ENCODE measurements at places on chromosomes 12 and 14.

DNA sequence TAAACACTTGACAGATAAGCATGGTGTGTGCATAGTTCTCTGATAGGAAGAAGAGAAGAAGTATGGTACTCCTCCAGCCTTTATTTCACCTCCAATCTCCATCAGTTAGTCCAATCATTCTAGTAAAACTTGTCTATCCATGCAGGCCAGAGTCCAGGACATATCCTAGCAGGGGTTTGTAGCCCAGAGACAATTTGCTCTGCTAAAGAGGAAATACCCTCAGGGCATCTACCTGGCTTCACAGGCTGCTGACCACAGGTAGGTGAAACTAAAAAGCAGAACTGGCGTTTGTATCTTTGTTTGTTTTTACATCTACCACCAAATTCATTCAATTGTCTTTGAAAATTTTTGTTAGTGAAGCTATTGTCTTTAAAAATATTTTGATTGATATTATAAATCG lies 717.6 kb downstream of the FSCB start:
- no peak for DNase-seq

- no peak for DNase-seq
Observed at GRCh38 chr12:83122623-83122934, 435.9 kb downstream of the TMTC2 start.

- peak; percentile 38 for DNase-seq
Observed at GRCh38 chr14:25120261-25120660, 70.3 kb upstream of the STXBP6 start.

GRCh38 chr12:104651811-104652210 lies 195.1 kb downstream of the CHST11 start:
- no peak for DNase-seq

- no peak for DNase-seq
Observed at GRCh38 chr14:78498062-78498595, 328.0 kb downstream of the NRXN3 start.

DNA sequence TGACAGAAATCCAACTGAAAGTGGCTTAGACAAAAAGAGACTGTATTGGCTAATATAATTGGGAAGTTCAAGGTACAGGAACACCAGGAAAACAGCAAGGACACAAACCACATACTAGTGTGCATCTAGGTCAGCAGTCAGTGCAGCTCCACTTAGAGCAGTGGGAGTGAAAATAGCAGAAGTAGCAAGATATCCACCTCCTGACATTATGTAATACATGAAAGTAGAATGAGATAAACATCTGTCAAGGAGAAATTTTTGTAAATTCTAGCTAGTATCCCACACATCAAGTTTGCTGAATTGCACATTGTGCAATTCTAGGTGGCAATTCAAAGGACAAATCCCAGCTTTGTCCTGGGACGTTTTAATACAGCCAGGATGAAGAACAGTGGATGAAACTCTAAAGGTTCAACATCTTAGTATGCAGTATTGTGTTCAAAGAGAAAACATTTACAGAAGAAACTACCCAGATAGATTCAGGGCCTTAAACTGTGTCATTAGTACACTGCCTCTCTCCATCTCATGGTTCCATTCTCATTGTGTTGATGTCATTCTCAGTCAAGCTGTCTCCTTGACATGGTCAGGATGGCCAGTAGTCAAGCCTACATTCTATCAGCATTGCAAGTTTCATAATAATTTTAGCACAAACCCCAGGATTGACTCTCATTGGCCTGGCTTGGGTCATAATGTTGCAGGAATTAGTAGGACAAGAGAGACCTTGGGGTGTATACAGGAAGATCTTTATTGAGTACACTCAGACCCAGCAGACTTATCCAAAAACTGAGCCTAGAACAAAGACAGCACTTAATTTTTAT lies 56.8 kb downstream of the SDR9C7 start:
- no peak for DNase-seq

- DNase-seq: no peak
Observed at GRCh38 chr12:33988913-33989312, 33.4 kb upstream of the ALG10 start.

DNA sequence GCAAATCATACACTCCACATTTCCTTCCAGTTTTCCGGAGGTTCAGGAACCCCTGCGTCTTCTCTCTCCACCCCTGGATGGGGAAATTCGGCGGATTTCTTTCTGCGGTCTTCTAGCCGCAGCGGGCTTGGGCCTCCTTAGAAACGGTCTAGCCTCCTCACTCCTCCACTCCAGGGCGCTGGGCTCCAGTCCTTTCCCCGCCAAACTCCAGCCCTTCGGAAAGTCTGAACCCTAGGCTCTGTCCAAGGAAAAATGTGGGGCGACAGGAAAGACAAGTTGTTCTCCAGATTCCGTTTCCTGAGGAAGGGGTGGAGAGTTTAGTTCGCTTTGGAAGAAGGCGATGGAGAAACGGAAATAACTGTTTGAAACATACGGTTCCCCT lies 1.4 kb upstream of the HOXC10 start:
- DNase-seq: no peak

DNA sequence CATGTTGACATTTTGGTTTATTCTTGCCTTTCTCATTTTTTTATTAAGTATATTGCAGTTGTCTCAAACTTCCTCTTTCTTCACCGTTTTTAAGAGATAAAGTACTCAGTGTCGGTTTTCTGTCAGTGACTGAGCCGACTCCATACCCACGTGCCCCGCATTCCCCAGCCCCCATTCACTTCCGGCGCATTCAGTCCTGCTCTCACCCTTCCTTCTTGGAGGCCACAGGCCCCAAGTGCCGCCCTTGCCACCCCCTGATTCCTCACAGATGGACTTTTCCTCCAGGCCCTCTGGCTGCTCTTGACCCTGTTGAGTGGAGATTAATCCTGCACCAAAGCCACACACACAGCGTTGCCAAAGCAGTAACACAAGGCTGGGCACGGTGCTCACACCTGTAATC lies 19.1 kb upstream of the DNAH10 start:
- DNase-seq: no peak

DNA sequence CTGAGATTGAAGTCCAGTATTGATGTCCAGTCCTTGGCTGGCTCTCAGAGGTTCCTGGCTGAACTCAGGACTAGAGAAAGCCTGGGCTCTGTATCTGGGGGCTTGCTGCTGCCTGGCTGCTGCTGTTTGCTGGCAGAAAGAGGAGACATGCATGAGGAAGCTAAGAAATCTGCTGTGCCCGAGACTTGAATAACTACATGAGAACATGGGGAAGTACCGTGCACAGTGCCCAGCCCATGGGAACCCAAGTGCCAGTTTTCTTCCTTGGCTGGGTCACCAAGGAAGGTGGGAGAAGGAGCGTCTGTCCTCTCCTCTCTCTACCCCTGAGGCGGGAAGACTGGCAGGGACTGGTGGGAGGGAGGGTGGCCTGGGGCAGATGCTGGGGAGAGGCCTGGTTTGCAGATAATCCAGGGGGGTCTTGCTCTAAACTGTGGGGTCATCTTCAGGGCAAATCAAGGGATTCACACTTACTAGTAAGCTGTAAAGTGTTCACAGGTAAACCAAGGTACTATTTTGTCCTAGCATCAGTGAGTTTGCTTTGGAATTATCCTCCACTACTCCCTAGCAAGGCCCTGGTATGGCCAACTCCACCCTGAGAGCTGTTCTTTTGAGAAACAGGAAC lies 13.8 kb upstream of the ZFP36L1 start:
- DNase-seq: no peak

DNA sequence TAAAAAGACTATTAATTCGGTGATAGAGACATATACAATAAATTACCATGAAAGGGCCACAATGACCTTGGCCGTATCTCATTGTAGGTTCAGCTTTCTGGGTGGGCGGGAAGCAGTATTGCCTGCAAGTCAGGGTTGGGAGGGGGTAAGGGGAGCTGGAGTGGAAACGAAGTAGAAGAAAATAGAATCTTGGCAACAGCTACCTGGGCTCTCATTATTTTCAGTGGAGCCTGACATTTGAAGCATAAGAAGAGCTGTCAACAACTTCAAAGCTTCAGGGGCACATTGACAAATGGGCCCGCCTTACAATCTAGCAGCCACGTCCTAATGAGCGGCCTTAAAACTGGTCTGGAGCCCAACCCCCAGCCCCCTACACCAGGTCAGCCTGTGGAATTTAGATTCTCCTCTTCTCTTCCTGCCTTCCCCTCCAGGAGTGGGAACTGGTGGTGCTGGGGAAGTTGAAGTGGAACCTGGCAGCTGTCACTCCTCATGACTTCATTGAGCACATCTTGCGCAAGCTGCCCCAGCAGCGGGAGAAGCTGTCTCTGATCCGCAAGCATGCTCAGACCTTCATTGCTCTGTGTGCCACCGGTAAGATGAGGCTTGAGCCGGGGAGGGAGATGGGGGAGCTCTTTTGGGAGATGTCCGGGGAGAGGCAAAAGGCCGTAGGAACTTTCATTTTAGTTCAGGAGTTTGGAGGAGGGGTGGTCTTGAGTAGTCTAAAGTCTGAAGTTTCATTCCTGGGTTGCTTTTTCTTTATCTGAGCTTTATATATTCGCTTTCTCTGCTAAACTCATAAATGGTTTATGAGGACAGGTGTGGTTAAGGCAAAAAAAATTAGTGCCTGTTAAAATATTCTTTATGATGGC lies 5.0 kb downstream of the CCND2 start:
- peak; percentile 80 for DNase-seq

DNA sequence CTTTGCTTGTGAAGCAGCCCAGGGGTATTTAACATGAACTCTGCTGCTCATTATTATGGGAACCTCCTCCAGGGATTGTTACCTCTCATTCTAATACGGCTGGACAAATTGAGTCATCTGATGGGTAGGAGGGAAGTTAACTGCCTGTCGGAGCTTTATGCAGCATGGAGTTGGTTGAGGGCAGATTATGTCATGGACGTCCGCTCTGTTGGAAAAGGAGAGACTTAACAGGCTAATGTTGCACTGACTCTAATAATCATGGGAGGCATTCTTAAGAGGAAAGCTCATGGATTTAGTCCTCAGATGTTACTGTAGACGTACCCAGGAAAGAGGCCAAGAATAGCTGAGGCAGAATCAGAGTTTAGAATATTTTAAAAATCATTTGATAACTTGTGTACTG lies 9.9 kb downstream of the POP5 start:
- no peak for DNase-seq

- no peak for DNase-seq
Observed at GRCh38 chr12:79424109-79424721, 266.5 kb downstream of the PAWR start.

GRCh38 chr12:57242691-57243454 lies 8.1 kb downstream of the STAC3 start:
- DNase-seq: peak; percentile 62

DNA sequence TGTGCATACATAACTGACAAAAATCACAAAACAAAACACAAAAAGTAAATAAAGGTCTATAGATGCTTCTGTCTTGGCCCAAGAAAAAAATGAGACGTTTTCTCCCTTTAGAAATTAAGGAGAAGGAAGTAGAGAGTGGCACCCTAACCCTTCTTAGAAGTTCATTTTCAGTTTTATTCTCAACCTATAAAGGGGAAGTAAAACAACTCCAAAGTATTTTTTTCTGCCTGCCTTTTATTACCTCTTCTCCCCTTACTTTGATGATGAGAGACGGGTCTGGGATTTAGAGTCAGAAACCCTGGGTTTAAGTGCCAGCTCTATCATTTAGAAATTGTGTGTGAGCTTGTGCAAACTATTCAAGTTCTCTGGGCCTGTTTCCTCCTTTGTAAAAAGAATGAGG lies 2.8 kb downstream of the PRIM1 start:
- DNase-seq: no peak

GRCh38 chr14:56797569-56798446 lies 12.5 kb downstream of the OTX2 start:
- DNase-seq: no peak

- no peak for DNase-seq
Observed at GRCh38 chr12:105462831-105463230, 132.3 kb downstream of the C12orf75 start.

DNA sequence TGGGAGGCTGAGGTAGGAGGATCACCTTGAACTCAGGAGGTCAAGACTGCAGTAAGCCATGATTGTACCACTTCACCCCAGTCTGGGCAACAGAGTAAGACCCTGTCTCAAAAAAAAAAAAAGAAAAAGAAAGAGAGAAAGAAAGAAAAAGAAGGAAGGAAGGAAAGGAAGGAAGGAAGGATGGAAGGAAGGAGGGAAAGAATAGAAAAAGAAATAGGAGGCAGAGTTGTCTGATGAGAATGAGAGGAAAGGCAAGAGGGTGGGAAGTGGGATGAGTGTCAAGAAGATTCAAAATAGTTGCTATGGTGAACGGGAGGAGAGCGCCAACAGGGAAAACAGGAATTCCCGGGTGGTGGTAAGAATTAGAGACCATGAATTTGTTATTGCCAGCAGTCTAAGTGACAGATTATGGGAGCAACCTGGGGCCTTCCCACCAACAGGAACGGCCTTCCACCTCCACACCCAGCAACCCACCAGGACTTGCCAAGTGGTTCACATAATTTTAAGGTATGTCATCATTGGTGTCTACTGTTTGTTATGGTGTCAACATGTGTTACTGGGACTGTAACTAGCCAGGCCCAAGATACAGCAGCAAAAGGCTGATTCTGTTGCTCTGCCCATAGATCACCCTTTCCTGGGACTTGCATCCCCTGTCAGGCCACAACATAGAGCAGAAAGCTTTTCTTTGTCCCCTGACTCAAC lies 36.1 kb upstream of the C12orf76 start:
- DNase-seq: no peak

DNA sequence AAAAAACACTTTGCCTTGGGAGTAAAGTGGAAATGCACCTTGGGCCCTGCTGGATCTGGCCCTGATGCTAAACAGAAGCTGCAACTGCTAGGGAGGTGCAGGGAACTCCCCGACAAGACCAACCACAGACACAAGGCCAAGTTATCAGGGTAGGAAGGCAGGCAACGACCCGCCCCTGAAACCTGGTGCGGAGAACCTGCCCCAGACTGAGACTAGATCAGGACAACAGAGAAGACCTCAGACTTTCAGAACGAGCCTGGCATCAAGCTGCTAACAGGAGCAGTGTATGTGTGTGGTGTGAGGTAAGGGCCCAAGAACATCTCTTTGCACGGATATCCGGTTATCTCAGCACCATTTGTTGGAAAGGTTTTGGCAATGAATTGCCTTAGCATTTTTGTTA lies 233.7 kb upstream of the RTL1 start:
- no peak for DNase-seq

GRCh38 chr12:89710873-89711750 lies 2.5 kb upstream of the ATP2B1 start:
- DNase-seq: no peak

DNA sequence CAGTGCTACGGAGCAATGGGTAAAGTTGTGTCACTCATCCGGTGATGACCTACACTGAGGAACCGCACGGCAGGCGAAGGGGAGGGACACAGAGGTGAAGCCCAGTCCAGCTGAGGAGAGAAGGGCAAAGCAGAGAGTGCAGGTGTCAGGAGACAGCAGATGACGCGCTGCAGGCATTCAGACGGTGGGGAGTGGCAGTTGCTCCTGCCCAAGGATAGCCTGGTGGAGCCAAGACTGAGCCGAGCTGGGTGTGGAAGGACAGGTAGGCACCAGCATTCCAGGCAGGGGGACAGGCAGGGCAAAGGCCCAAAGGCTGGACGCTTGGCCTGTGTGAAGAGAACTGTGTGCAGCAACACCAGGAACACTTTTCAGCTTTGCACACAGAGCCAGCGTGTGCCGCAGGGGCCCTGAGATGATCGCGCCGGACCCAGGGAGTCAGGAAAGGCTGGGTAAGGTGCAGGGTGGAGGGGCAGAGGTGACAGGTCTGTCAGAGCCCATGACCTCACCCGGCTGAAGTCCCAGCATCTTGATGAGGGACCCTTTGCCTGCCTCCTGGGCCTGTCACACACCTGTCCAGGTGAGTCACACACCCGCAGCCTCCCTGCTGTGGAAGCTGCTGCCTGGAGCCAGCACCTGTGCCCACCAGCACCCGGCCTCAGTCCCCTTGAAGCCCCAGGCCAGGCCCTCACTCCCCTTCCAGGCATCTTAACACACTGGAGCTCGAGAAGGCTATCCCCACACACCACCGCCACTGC lies 48.4 kb downstream of the TSPAN11 start:
- no peak for DNase-seq

- peak; percentile 35 for DNase-seq
Observed at GRCh38 chr14:90381011-90381786, 15.6 kb upstream of the CALM1 start.
